ENCODE measurements at places on chromosomes 12 and 14. TPM values are rescaled to one million over a fixed set of nuclear protein-coding genes. Genes with fewer than 3 reads are reported as not detected.

Gene MGP
- total RNA-seq, result 2.0 TPM

Gene DNAJC22
- total RNA-seq, result 4.6 TPM

Gene EIF2S3B
- 1.8 TPM for total RNA-seq

Gene PSMA3
- total RNA-seq, result 80.1 TPM

Gene SLC39A9
- 81.9 TPM for total RNA-seq

Gene PARPBP
- 9.4 TPM for total RNA-seq

Gene SLC5A8
- not detected for total RNA-seq

Gene FBLN5
- total RNA-seq, result 33.4 TPM

Gene SCNN1A
- 0.26 TPM for total RNA-seq

Gene GALNT16
- total RNA-seq, result 8.5 TPM

Gene SERPINA6
- not detected for total RNA-seq

Gene ARHGEF25
- total RNA-seq, result 40.0 TPM

Gene ETFBKMT
- total RNA-seq, result 4.4 TPM
